ENCODE measurements at places on chromosomes 12 and 14.

DNA sequence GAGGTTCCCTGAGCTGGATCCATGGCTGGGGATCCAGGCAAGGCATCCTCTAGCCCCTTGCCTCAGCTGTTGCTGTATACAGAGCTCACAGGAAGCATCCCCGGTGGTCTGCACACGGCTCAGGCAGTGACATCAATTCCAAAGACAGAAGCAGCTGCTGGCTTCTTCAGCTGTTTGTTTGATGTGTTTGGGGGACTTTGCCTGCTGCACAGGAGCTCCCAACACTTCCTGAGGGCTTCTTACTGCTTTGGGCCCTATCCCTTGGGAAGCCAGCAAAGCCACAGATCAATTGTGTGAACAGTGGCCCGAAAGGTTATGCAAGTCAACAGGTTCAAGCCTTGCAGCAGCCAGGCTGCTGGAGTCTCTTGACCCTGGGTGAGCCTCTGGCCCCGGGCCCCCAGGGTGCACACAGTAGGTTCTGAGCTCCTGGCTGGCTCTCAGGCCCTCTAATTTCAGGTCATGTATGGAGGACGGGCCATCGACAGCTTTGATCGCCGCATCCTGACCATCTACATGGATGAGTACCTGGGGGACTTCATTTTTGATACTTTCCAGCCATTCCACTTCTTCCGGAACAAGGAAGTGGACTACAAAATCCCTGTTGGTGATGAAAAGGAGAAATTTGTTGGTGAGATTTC lies 42.6 kb downstream of the CCDC92 start:
- DNase-seq: no peak

DNA sequence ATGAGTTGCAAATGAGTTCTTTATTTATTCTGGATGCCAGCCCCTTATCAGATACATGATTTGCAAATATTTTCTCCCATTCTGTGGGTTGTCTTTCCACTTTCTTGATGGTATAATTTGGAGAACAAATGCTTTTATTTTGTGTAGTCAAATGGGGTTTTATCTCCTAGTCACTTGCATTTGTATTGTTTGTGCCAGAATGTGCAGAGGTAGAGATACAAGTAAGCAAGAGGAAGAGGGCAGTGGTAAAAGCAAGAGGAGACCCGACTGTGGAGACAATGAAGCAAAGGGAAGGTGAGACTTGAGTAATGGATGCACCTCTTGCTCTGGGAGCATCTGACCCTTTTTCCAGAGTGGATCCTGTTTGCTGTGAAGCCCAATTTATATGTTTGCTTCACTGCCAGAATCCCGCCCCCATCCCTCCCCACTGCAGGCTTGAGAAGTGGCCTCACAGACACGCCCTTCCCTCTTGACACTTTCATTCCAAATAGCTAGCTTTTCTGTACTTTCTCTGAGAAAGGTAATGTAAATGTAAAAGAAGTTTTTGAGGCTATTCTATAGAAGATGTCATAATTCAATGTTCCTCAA lies 786 bp upstream of the PFKM start:
- DNase-seq: no peak

- DNase-seq: no peak
These were observed 194.3 kb downstream of the AEBP2 start for GRCh38 chr12:19633641-19634040.

GRCh38 chr14:89067293-89067972 lies 243.0 kb downstream of the TTC8 start:
- no peak for DNase-seq

DNA sequence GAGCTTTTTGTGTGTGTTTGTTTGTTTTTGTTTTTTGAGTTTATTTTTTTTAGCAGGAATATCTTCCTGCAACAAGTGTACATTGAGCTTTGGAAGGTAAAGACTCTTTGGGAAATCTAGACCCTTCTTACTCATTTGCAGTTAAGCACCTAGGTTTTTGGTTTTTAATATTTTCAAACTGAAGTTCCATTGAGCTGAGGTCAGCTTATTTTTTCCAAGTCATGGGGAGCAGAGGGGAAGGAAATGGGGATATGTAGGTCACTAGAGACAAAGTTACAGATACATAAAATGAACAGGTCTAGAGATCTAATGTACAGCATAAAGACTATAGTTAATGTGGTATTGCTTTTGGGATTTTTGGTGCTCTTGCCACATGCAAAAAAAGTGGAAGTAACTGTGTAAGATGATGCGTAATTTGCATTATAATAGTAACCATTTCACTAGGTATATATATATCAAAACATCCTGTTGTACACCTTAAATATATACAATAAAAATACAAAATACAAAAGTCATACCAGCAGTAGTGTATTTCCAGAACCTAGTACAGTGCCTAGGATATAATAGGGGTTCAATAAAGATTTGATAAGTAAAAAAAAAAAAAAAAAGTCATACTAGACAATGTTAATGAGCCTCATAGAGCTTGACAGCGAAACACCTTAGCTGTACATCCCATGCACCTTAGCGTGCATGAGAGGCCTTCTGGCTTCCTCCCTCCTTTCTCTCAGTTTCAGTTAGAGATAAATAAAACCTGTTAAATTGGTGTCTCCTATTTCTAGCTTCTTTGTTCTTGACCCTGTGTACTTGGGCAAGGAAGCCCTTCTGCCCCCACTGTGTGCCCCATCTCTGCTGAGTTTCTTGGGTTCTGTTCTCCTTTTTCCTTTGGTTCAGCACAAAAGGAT lies 22.7 kb downstream of the CGRRF1 start:
- no peak for DNase-seq

GRCh38 chr12:92602476-92602875 lies 100.3 kb upstream of the PLEKHG7 start:
- no peak for DNase-seq

- DNase-seq: no peak
These were observed 182.9 kb upstream of the SLC38A2 start for GRCh38 chr12:46555406-46555852.

GRCh38 chr12:85065837-85066482 lies 29.8 kb downstream of the LRRIQ1 start:
- DNase-seq: no peak

DNA sequence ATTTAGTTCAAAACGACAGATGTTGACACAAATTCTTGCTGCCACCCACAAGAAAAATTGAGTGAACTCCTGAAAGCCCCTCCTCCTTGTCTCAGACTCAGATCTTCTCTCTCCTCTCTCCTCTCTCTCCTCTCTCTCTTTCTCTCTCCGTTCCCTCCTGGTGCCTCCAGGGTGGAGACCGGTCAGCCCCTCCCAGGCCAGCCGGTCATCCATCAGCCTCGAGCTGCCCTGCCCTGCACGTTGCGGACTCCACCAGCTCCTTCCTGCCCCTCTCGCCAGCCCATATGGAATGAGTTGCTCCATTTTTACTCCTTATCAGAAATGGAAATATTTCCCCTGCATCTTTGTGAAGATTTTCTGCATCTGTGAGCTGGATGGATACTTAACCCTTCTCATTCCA lies 103.8 kb downstream of the TBX5 start:
- DNase-seq: no peak

- DNase-seq: no peak
These were observed 18.8 kb downstream of the RMST start for GRCh38 chr12:97481428-97481827.

DNA sequence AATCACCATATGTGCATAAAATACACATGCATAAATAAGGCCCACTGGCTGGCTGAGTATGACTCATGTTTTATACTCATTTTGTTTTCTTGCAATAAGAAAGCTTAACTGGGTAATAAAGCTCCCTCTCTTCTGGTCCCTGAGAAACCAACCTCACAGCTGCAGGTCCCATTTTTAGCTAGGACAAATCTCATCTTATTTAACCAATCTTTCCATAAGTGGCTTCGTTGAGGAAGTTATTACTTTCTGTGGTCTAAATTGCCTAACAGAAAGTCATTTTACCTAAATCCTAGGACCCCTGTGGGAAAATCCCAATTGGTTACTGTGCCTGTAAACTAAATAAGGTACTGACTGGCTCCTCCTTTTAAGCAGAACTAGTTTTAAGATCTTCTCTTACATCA lies 232.8 kb upstream of the FBXO33 start:
- DNase-seq: no peak

- DNase-seq: no peak
These were observed 12.6 kb downstream of the SLC8B1 start for GRCh38 chr12:113322343-113322742.

- no peak for DNase-seq
These were observed 53.6 kb downstream of the SUSD6 start for GRCh38 chr14:69664865-69665526.

GRCh38 chr12:43015090-43015737 lies 425.7 kb upstream of the PRICKLE1 start:
- DNase-seq: no peak

DNA sequence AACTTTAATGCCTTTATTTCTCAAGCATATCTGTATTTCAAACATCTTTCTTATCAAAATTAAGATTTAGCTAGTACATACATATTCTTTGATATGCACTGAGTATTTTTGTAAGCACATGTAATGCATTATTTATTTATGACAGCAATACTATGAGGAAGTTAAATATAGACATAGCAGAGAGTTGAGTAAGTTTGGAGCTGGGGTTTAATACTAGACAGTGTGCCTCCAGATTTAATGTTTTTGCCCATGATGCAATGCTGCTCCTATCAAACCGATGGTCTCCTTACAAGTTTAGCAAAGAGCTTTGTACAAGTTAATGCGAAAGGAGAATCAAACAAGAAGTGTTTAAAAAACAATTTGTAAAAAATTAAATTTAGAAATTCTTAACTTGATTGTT lies 826.6 kb upstream of the MGAT4C start:
- no peak for DNase-seq

DNA sequence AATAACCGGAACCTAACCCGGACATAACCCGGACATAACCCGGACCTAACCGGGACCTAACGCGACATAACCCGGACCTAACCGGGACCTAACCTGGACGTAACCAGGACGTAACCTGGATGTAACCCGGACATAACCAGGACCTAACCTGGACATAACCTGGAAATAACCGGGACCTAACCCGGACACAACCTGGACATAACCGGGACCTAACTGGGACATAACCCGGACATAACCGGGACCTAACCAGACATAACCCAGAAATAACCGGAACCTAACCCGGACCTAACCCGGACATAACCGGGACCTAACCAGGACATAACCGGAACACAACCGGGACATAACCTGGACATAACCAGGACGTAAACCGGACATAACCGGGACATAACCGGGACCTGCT lies 6.7 kb upstream of the FBRSL1 start:
- no peak for DNase-seq

DNA sequence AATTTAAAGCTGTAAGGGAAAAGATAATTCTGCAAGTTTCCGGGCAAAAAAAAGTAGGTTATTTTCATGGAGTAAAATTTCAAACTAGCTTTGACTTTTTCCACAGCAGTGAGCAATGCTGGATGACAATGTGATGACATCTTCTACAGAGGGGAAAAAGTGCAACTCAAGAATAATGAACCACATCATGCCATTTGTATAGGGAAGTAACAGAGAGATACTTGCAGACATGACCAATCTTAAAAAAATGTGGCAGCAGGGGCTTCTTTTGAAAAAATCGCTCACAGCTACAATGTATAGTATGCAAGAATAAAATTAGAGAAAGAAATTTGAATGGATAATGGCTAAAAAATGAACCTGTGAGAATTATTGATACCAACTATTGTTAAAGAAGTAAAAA lies 115.5 kb downstream of the DHRS2 start:
- no peak for DNase-seq

DNA sequence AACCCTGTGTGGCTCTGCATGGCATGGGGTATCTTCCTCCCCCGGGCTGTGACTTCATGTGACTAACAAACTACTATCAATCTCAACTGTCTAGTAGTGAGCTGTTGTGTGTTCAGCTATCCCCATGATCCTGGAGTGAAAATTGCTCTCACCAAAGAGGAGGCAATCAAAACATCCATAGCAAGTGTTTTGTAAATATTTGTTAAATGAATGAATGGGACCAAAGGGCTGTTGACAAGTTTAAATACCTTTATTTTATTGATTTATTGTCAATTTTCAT lies 138.1 kb upstream of the CPM start:
- no peak for DNase-seq

DNA sequence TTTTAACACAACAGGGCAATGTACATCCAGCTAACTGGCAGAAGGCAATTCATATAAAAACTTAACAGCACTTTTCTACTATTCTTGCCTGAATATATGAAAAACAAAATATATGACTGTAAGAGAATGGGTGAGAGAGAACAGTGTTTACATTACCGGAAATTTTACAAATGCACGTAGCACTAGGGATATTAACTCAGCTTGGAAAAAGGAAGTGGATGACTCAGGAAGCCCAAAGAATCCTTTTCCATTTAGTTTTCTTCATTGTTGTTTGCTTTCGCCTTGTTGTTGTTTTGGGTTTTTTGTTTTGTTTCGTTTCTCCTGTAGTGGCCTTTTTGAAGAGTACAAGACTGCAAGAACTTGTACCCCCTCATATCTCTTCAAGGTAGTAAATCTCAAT lies 295.5 kb downstream of the EGLN3 start:
- DNase-seq: no peak

GRCh38 chr12:22350886-22351285 lies 16.4 kb upstream of the ST8SIA1 start:
- no peak for DNase-seq

DNA sequence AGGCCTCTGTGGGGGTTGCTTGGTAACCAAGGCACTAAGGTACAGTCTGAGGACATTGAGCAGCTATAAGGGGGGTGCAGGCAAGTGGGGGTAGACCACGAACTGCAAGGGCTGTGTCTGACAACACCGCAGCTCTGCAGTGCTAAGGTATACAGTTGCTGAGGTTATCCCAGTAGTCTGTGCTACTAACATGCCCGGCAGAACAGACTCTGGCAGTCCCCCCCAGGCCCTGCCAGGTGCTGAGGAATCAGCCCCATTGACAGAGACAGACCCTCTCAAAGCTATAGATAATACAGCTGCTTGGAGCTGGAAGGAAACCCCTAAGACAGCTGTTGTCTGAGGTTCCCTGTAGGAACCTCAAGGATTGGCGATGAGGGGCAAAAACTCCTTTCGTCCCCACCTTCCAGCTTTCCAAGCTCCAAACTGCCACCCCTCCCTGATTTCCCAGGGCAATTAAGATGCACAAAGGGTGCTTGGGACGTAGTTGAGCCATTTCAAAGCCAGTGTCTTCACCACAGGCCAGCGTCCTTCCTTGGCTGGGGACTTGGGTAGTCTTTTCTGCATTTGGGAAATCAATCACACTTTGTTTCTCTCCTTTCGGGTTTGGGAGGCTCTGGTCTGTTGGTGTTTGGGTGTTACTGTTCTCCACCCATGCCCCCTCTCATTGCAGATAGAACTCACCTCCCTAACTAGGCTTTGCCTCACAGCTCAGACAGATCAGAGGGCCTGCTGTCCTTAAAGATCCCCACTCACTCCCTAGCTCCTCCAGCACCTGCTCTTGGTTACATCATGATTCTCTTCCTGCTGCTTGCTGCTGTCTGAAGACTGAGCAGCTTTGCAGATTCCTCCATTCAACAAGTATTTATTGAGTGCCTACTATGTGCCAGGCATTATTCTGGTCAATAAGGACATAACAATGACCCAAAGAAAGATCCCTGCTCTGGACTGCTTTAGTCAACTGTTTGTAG lies 2.0 kb upstream of the MYH7 start:
- no peak for DNase-seq

- no peak for DNase-seq
These were observed 14.8 kb downstream of the KMT5A start for GRCh38 chr12:123398550-123399254.

All from activated CD8-positive, alpha-beta memory T cell treated with anti-CD3 and anti-CD28 coated beads for 48 hours (primary cell).